ENCODE measurements at places on chromosomes 2 and 18.

- DNase-seq: no peak
Measured at GRCh38 chr2:141929331-141930252, 201.2 kb downstream of the LRP1B start.

DNA sequence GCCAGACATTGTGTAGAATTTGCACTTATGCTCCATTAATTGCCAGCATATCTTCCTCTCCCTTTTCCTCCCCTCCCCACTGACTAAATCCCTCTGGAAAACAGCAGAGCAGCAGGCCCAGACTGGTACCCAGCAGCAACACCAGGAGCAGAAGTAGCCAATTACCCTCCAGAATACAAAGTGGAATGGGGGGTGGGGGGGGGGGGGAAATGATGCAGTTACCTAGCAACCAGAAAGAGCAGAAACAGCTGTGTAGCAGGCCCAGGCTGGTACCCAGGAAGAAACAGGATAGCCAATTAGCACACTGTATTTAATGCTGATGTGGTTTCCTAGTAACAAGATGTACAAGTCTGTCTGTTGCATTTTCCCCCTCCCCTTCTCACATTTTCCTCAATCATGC, 52.3 kb downstream of the KLF7 start:
- no peak for DNase-seq

DNA sequence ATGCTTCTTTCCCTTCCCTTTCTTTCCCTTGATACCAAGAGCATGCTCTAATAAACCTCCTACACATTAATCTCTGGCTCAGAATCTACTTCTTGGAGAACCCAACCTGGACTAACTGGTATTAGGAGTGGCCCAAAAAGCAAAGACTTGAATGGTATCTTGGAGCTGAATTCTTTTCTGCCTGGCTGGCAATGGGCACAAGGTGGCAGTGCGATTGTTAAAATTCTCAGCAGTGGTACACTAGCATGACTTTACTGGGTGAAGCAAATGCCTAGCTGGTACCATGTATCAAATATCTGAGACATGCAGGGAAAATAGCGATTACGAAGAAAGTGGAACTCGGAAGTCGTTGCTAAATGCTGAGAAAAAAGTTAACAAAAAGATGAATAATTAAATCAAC, 376.1 kb downstream of the XIRP2 start:
- peak; percentile 3 for DNase-seq

DNA sequence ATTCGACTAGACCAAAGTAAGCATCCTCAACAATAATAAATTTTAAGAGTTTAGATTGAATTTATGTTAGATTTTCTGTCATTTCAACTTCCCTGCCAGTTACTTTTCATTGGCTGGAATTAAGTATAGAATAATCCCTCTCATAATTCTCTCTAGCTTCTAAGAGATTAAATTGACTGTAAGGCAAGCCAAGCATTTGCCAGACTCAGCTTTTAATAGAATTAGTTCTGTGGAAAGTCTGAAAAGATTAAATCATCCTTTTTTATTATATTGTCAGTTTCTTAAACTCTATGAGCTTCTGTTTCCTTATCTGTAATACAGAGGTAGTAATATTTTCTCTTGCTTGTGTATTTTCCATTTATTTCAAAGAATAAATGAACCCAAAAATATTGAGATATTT, 77.9 kb upstream of the ZNF804A start:
- DNase-seq: no peak
